ENCODE measurements at places on chromosomes 7 and 10. TPM values are rescaled to one million over a fixed set of nuclear protein-coding genes. Genes with fewer than 3 reads are reported as not detected.

Gene OPN4
- total RNA-seq, result not detected

DNA sequence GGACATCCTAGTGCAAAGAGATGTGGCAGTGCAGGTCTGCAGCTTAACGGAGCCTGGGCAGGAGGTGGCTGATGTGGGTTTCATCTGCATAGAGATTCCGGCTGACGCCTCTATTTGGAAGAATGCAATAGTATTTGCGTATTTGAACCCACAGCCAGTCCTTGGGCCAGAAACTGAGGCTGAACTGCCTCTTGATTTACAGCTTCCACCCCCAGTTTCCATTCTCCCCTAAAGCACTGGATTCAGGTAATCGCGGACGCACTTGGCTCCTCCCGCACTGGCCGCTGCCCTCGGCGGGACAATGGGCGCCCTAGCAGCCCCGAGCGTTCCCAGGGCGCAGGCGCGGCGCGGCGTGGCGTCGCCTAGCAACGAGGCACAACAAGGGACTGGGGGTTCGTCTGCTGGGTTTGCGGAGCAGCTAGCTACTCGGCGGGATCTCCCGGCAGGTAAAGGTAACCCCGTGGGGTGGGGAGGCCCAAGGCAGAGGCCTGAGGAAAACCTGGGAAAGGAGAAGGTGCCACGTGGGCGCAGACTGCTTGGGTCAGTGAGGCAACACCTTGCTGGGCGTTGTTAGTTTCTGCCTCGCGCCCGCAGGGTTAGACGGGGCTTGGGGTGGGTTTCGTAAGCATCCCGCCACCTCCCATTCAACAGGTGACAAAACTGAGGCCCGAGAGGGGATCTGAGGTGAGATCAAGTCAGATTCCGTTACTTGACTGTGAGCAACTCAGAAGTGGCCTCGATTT lies at the start of gene ARMC3:
Gene ARMC3, plus strand, starts transcription at position 393 of the 743 bp plus-strand sequence. CDS start 3,944 bp downstream, outside the sequence.
- no peak for DNase-seq

Gene HPSE2
- not detected for total RNA-seq

Gene PIK3CG
- total RNA-seq, result 47.2 TPM

DNA sequence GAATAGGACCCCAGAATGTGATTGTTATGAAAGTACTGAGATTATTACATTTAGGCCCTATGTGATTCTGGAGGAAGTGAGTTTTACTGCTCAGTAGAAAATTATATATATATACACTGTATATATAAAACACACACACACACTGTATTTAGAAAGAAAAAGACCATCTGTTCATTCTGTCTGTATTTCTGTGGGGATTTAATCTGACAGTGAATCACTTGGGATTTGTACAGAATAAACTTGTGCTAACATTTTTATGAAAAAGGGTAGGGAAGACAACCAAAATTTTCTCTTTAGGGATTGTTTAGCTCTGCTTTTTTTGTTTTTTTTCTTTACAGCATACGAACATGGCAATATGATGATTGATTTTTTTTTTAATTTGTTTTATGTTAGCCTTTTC lies 142.7 kb downstream of the EXOC4 start:
- no peak for DNase-seq

DNA sequence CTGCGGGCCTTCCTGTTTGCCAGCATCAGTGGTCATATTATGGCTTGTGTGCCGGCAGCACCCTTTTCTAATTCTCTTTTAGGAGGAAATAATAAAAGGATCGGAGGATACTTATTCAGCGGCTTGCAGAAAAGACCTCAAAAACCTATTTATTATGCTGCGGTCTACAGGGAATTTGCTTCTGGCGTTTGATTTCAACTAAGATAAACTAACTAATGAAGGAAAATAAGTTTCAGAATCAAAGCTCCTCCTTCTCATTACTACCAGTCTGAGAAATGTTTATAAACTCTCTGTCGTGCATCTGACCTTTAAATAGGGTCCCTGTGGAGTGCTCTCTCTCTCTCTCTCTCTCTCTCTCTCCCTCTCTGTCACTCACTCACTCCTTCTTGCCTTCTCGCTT lies 335.0 kb upstream of the GLI3 start:
- DNase-seq, result no peak

- no peak for DNase-seq
These were observed 303.7 kb downstream of the PRPF18 start for GRCh38 chr10:13890233-13891127.

DNA sequence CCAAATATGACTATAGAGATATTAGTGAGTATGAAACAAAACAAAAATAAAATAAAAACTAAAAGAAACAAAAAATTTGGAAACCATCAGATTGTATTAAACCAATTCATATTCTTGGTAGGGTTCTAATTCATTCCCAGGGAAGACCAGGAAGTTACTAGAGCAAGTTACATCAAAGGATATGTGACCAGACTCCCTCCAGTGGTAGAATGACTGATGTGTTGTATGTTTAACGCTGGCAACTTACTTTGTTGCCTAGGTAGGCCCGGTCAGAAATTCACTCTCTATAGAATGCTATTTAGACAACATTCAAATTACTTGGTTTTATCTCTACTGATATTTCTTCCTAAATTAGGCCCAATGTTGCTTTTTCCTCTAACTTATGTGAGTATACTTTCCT lies 5.2 kb downstream of the PHYHIPL start:
- peak; percentile 24 for DNase-seq

GRCh38 chr10:88553116-88553752 lies 29.9 kb downstream of the RNLS start:
- DNase-seq, result peak; percentile 77

GRCh38 chr10:116111483-116112095 lies 161.4 kb downstream of the GFRA1 start:
- DNase-seq, result no peak

Gene PTPRN2
- total RNA-seq, result 0.35 TPM

- DNase-seq, result no peak
These were observed 46.3 kb upstream of the ELFN1 start for GRCh38 chr7:1623810-1624209.

GRCh38 chr7:107372298-107372697 lies 97.6 kb upstream of the GPR22 start:
- no peak for DNase-seq

DNA sequence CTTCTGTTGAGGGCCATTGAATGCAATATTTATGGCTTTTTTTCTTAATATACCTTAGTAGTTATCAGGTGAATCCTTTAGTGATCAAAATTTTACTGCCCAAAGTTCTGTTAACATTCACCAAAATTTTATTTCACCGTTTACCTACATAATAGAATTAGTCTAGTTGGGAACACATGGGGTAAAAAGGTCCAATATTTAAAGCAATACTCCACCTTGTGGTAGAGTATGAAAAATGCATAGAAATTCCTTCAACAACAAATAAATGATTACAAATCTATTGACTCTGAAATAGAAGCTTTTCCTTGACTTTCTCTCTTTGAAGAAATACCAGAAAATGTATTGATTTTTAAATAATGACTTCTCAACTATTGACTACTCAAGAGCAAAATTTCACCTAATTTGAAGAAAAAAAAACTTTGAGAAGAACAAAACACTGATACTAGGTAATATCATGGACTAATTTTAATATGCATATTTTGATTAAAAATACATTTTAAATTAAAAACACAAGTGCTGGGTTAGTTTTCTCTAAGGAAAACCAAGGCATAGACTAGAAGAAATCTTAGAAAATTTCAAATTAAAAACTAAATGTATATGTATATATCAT lies 43.3 kb downstream of the POLR1F start:
- DNase-seq, result peak; percentile 34

- DNase-seq, result no peak
These were observed 123.6 kb downstream of the CLEC2L start for GRCh38 chr7:139647085-139647484.

GRCh38 chr7:23393636-23394035 lies 76.7 kb downstream of the IGF2BP3 start:
- no peak for DNase-seq

DNA sequence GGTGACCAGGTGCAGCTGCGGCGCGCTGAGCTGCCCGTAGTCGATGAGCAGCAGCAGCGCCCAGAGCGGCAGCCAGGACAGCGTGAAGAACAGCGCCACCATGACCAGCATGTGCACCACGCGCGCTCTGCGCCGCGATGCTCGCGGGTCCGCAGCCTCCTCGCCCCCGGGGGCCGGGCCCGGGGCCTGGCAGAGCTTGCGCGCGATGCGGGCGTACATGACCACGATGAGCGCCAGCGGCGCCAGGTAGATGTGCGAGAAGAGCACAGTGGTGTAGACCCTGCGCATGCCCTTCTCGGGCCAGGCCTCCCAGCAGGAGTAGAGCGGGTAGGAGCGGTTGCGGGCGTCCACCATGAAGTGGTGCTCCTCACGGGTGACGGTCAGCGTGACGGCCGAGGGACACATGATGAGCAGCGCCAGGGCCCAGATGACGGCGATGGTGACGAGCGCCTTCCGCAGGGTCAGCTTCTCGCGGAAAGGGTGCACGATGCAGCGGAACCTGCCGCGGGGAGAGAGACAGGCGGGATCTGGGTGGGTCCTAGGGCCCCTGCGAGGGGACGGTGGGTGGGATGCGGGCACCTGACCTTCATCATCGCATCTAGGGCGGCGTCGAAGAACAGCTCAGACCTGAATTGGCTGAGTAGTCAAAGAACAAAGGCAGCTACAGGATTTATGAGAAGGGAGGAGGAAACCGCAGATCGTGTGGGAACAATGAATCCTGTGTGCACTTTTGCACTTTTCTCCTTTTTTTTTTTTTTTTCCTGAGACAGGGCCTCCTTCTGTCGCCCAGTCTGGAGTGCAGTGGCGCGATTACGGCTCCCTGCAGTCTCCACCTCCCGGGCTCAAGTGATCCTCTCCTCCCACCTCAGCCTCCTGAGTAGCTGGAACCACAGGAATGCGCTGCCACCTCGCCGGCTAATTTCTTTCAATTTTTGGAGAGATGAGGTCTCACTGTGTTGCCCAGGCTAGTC lies 22.4 kb upstream of the PPA1 start:
- DNase-seq, result no peak

Gene MAGI2
- 0.17 TPM for total RNA-seq

Gene ARL3
- total RNA-seq, result 12.5 TPM

- DNase-seq, result no peak
These were observed 39.8 kb downstream of the THSD7A start for GRCh38 chr7:11792166-11792565.

DNA sequence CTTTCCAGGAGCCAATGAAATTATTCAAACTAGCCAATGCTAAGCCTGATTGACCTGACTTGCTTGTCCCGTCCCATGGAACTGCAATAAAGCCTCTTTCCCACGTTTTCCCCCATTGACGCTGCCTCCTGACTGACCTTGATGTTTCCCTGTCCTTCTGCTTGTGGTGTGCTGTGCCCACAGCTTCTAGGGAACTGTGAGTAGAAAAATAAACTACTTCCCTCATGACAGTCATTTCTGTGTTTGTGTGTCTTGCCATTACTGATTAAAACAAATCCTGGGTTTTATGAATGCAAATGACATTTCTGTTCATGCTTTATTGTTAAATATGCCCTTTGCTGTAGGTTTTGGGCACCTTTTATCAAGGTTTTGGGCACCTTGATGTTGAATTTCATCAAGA lies 91.3 kb upstream of the ABI1 start:
- no peak for DNase-seq

- no peak for DNase-seq
These were observed 421.9 kb downstream of the PTPRN2 start for GRCh38 chr7:158165711-158166110.

- DNase-seq, result no peak
These were observed 32.6 kb downstream of the ESYT2 start for GRCh38 chr7:158796667-158797066.

GRCh38 chr10:11242443-11243387 lies 225.0 kb downstream of the CELF2 start:
- peak; percentile 32 for DNase-seq

Gene WEE2
- not detected for total RNA-seq

DNA sequence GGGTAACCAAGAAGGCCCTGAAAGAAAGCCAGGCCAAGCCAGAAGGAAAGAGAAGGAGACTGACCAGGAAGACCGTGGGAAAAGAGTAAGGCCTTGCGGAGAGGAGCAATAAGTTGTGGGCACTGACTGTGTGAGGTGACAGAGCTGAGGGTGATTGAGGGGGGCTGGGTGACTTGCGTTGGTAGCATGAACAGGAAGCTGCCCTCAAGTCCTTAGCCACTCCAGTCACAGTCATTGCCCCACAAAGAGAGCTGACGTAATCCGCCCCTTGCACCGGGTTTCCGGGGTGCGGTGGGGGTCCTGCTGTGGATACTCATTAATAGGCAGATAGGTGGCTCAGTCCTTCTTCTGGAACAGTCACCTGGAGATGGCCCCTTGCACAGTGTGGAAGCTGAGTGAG lies 16.1 kb upstream of the DMBT1 start:
- no peak for DNase-seq

DNA sequence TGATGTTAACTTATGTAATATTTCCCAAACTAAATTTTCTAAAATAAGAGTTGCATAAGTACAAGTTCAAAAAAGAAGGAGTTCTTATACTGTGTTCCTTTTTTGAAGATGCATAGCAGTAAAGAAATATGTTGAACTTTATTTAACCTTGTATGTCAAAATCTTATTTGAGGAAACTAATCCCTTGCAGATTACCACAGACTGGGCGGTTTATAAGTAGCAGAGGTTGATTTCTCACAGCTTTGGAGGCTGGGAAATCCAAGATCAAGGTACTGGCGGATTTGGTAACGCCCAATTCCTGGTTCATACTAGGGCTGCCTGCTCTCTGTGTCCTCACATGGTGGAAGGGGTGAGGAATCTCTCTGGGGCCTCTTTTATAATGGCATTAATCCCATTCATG lies 68.5 kb downstream of the GNAT3 start:
- no peak for DNase-seq
